GM13976 (cell line): ENCODE measurements at places on chromosomes 1 and 21.
A peak's percentile ranks its signal among the peaks of the same experiment; 100 is the strongest.

DNA sequence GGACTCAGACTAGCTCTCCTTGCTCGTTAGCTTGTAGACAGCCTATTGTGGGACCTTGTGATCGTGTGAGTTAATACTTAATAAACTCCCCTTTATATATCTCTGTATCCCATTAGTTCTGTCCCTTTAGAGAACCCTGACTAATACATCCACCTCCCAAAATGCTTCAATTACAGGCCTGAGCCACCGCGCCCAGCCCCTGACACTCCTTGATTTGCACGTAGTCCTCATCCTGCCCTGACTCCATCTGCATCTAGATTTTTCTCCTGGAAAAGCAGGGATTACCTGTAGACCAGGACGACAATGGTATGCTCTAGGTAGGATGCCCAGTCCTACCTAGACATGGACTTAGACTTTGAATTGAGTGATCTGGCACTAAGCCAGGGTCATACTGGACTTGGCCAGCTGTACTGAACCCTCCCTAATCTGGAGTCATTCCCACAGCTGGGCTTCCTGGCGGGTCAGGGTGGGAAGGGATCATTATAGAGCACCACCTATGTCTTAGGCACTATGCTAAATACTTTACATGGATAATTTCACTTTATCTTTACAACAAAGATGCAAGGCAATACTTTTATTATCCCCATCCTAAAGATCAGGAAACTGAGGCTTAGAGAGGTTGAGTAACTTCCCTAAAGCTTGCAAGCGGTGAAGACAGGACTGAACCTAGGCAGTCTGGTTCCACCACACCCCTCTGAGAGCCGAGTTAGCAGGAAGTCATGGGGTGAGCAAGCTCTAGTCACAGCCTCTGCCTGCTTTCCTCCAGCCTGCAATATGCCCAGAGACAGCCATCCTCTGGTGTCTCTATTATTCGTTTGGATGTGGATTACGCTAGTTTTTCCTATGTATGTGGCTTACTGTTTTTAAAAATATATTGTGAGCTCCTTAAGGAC is 89.4 kb downstream of the DTL start:
- no peak for DNase-seq

DNA sequence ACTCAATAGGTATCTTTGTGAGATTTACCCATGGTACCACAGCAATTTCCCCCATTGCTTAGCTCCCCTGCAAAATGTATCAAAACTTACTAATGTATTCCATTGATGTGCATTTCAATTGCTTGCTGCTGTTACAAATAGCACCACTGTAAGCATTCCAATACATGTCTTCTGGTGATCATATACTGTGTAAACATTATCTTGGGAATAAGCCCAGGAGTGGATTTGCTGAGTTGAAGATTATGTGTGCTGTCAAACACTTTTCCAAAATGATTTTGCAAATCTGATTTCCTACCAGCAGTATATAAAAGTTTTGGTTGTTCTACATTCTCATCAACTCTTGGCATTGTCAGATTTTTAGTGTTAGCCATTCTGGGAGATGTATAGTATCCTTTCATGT is 141.0 kb upstream of the KCTD3 start:
- DNase-seq: no peak

- DNase-seq: no peak
Observed at GRCh38 chr1:115692224-115692623, 50.5 kb downstream of the VANGL1 start.

DNA sequence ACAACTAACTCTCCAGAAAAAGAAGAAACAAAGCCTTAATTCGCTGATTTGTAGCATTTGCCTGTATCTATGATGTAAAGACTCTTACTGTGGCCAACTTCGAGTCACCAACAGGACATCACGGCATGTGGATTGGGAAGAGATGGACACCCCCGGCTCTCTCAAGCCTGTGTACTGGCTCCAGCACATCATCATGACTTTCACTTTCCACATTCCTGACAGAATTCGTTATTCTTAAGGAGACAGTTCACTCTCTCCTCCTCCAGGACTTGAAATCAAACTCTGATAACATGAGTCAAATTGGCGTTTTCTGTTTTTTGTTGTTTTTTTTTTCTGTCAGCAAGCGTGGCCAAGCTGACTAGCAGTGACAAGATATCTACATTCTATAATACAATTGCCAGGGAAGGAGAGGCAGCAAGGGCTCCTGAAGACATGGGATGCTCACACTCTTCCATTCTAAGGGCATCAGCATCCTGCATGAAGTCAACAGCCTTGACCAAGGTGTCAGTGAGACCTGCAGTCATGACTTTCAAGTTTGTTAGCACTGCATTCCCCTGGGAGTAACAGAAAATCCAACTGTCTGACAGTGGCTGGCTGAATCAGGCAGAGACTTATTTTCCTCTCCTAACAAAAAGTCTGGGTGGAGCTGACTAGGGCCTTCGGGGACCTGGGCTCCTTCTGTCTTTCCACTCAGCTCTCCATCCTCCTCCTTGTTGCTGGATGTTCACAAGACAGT is 13.3 kb upstream of the TRAF3IP3 start:
- no peak for DNase-seq

- no peak for DNase-seq
Observed at GRCh38 chr1:227576189-227576588, 12.8 kb downstream of the ZNF678 start.

GRCh38 chr1:232627645-232628334 is 2.1 kb downstream of the SIPA1L2 start:
- no peak for DNase-seq

GRCh38 chr1:240031009-240031408 is 60.7 kb upstream of the FMN2 start:
- DNase-seq: no peak

DNA sequence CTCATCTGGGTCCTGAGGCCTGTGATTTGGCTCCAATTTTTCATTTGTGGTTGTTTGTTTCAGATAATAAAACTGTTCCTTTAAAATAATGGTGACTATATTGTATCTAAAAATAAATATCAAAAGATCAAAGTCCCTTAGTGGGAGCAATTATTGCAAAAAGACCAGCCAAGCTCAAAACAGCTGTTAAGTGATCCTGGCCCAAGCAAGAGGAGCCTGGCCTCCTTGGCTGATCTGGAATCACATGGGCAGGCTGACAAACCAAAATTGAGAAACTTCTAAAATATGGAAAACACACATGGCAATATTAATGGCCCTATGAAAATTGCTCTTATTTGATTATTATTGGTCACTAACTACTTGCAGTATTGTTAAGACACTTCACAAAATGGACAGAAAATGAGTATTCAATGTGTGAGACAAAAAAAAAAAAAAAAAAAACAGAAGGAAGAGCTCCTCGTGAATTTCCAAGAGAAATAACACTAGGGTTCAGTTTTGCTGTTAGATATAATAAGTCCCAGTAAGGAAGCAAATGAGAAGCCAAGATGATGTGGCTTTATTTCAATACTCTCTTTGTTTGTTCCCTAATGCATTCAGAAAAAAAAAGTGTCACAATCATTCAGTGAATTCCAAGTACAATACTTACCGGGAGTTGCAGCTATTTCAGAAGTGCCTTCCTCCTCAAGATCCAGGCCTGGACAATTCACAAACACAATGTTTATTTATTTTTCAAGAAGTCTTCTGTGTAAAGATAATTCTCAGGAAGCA is 105.1 kb downstream of the SEC16B start:
- no peak for DNase-seq

GRCh38 chr1:63746129-63746864 is 27.5 kb upstream of the ROR1 start:
- no peak for DNase-seq

DNA sequence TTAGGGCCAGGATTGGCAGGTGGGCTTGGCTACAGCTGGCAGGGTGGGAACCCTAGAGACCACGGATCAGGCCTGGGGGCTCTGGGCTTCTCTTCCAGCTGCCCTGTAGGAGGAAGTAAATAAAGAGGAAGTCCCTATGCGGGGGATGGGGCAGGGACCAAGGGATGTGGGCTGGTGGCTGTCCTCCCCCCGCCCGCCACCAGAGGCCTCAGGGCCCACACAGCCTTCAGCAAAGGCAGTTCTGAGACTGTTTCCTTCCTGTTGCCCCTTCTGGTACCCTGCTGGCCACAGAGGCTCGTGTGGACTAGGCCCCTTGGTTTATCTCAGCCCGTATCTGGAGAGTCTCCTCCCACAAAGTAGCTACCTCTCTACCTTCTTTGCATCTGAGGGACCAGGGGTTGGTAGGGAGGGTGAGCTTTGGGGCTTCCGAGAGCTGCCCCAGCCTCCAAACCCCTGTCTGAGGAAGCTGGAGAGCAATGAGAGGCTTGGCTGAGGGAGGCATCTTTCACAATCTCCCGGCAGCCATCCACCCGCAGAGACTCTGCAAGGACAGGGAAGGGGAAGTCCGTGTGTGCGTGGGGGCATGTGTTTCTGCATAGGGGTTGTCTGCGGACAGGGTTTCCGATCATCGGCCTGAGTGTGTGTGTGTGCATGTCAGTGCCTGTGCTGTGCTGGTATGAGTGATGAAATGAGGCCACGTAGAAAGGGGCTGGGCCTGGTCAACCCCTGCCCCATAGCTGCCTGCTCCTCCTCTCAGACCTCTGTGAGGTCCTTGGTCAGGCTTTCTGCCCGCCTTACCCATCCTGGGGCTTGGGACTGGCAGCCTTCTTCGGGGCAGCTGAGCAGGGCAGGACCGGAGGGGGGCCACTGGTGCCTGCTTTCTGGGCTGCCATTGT is 12.5 kb downstream of the RPS6KA1 start:
- peak; percentile 91 for DNase-seq

DNA sequence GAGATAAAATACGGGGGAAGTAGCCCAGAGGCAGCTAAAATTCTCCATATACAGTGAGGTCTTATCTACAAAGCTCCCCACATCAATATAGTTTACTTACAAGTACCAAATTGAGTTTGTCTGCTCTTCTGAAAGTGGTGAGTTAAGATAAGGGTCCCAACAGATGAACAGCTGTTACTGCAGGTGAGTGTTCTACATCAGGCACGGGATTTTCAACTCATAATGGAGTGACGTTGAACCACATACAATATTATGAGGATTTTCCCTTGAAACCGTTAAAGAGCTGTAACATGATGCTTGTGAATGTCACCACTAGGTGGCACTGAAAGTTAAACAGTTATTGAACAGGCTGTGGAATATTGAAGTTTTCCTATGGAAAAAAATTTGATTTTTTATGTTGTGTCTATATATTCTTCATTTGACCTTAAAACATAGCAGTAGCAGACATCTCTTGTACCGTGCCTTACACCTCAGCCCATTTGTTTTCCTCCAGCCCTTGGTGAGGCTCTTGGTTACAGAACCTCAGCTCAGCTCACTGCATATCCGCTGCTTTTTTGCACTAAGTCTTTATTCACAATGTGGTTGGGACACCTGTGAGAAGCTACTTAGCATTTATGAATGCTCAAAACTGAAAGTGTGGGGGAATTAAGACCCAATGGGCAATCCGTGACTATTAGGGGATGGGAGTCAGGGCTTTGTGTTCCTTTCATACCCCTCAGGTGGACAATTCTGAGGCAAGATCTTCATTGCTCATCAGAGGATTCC is 23.2 kb downstream of the CD1D start:
- DNase-seq: peak; percentile 44

- no peak for DNase-seq
Observed at GRCh38 chr1:247906504-247907047, 11.2 kb downstream of the OR2W3 start.

- no peak for DNase-seq
Observed at GRCh38 chr1:72932025-72932424, 649.7 kb upstream of the NEGR1 start.

- DNase-seq: no peak
Observed at GRCh38 chr1:209029737-209030136, 553.8 kb upstream of the CAMK1G start.

DNA sequence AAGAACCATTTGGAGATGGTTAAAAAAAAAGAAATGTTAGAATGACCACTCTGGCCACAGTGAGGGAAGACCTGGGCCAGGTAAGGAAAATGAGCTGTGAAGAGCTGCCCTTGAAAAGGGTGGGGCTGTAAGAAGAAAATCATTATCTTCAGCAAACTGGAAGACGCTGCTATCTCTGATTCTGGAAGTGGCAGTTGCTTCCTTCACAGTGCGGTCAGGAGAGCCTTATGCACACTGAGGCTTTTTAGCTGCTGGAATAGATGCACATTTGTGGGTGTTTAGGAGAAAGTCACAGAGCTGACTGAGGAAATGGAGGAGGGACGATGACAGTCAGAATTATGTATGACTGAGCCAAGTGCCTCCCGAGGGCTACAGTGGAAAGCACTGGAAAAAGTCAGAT is 91.6 kb downstream of the TBX19 start:
- no peak for DNase-seq

DNA sequence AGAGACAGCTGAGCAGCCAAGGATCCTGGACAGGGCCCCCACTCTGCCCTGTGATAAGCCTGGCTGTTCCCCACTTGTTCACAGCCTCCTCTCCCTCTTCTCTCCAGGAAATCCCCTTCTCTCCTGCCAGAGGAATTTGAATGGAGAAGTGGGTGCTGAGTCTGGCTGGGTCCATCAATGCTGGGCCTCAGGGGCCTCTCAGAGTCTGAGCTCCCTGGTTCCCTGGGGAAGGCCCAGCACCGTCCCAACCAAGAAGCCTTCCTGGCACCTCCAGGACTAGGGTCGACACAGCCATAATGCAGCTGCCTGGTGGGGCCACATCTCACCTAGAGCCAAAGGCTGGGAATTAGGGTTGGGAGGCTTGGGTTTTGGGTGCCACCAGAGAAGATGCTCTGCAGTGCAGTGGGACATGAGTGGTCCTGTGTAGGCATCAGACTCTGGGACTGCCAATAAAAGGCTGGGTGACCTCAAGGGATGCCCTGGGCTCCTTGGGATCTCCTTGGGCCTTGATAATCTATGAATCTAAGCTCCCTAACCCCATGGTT is 2.5 kb downstream of the MYBPH start:
- no peak for DNase-seq

GRCh38 chr1:185144233-185144632 is 12.5 kb downstream of the TRMT1L start:
- no peak for DNase-seq

DNA sequence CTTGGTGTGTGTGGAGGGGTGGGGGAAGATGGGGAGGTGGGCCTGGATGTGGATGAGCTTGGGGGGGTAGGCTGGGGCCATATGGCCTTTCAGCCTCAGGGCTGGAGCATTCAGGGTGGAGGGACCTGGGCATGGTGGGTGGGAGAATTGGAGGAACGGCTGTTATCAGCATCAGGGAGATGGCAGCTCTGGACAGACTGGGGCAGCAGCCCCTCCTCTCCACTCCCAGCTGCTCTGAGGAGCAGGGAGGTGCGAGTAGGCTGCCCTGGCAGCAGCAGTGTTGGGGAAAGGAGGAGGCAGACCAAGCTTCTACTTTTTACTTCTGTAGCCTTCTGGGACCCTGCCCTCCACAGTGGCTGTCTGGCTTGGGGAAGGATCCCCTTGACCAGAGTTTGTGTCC is 10.2 kb downstream of the PPFIA4 start:
- peak; percentile 23 for DNase-seq

GRCh38 chr21:34526618-34527290 is 14.7 kb upstream of the KCNE1 start:
- peak; percentile 62 for DNase-seq

DNA sequence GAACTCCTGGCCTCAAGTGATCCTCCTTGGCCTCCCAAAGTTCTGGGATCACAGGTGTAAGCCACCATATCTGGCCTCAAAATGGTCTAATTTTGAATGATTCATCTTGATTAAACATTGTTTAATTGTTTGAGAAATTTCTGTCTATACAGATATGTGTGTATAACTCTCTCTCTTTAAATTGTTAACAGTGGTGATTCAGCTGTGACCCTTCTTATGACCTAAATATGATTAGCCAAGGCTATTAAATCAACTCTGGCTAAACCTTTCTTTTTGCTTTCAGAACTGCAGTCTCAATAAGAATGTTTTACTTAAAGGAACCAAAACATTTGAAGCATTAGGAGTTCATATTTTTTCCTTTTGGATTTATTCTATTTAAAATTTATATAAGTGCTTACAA is 19.2 kb upstream of the B3GALT5 start:
- no peak for DNase-seq

- DNase-seq: no peak
Observed at GRCh38 chr1:69834336-69834735, 266.6 kb downstream of the LRRC7 start.
